Stimulated activated CD4-positive, alpha-beta T cell treated with anti-CD3 and anti-CD28 coated beads, TNF-alpha, amount 100 ng/mL, for 24 hours (primary cell): ENCODE measurements at places on chromosomes 4 and X.

- DNase-seq, result no peak
Measured at GRCh38 chr4:137502339-137503129, 29.8 kb downstream of the PCDH18 start.

GRCh38 chr4:152976212-152976761 lies 40.2 kb downstream of the FHDC1 start:
- DNase-seq, result no peak

- DNase-seq, result no peak
Measured at GRCh38 chrX:118530219-118530911, 34.8 kb downstream of the DOCK11 start.

GRCh38 chrX:129771266-129771995 lies 8.3 kb upstream of the SASH3 start:
- no peak for DNase-seq
